NCI-H1105 (cell line): ENCODE measurements at places on chromosomes 12 and 14.

DNA sequence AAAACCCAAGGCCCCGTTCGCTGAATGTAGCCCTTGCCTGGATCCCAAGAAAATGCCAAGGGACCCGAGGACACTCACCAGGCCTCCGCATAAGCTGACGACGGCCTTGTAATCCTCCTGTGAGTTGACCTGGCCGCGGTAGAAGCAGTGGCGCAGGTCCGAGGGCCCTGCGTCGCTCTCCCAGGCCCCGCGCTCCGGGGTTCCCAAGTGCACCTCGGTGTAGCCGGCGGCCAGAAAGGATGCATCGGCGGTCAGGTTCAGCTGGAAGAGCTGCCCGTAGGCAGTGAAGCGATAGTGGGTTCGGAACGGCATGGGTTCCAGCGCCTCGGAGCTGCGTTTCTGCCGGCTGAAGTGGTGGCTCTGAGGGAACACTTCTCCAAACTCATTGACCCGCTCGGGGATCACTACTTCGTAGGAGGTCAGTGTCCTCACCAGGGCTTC lies 1.2 kb downstream of the ADAMTS20 start:
- DNase-seq, result no peak

- no peak for DNase-seq
These were observed 710 bp upstream of the FOS start for GRCh38 chr14:75277815-75278421.

GRCh38 chr12:115964626-115965025 lies 312.9 kb downstream of the MED13L start:
- DNase-seq, result no peak

- no peak for DNase-seq
These were observed 23.6 kb upstream of the ATF1 start for GRCh38 chr12:50740307-50740706.

DNA sequence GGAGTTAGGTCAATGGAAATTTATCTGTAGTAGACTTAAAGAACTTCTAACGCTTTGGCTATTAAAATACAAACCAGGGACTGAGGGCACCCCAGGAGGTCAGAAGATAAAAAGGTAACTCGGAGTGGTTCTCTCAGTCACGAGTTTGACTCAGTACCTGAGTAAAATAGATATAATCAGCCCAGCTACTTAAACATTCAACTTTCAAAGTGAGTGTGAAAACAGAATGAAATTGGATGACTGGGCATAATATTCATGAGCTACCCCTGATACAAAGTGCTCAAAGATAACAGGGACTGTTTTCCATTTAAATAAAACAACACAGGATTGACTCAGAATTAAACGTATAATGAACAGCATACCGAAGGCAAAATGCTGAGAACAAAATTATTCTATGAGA lies 75.0 kb downstream of the FOXN3 start:
- DNase-seq, result no peak

DNA sequence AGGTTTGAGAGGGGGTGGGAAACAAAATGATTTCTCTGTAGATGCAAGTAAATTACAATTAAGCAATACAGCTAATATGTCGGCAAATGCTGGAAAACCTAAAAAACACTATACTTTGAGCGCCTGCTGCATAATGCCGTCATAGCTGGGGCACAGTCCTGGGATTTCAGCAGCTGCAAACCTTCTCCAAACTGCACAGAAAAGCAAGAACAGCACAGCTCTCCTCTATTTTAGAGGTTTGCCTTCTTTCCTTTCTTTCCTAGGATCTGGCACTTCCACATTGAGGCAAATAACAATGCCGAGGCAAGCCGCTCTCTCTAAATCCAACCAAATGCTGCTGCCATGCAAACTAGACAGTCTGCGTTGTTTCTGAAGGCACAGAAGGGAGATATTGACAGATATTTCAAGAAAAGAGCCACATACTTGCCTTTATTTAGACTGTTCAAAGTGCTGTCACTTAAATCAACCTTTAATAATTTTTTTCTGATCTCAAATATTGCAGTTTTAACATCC lies 287.1 kb upstream of the G2E3 start:
- DNase-seq, result no peak

- no peak for DNase-seq
These were observed 803 bp downstream of the STK38L start for GRCh38 chr12:27244689-27245488.

DNA sequence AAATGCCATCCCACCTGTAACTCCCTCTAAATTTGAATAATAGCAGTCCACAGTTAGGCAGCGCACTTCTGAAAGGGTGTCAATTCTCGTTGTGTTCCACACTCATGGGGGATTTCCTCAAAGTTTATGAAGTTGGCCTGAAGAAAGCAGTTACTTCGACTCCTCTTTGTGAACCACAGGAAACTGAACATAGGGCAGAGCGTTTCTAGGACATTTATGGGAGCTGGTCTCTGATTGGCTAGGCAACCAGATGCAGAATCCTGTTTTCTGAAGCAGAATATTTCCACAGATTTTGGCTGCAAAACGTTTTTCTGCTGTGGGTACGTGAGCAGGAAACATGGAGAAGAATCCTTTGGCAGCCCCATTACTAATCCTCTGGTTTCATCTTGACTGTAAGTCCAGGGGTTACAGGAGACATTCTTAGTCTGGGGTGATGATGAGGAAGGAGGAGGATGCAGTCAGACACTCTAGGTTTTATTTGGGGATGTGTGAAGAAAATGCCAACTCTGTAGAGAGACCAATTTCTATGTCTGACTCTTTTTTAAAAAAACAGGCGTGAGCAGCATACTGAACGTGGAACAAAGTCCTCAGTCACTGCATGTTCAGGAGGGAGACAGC lies 431.5 kb upstream of the OR4E1 start:
- DNase-seq, result no peak

DNA sequence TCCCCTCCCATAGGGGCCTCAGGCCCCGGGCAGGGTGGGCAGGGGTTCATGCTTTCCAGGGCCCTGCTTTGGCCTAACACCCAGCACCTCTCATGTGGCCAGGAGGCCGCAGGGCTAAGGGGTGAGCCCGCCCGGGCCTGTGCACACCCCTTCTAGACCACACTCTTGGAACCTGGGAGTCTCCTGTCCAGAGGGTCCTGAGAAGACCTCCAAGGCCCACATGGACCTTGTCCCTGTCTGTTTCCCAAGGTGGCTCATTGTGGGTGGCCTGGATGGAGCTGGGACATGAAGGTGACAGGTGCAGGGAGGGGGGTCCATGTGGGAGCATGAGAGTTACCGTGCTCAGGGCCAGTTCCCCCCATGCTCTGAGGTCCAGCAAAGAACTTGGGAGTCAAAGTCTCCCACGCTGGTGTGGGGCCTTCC lies 11.6 kb downstream of the DLK1 start:
- DNase-seq, result no peak

GRCh38 chr12:27343255-27344000 lies 10.8 kb downstream of the BMAL2 start:
- DNase-seq, result no peak

GRCh38 chr12:64080319-64081007 lies 141.6 kb downstream of the KICS2 start:
- DNase-seq, result peak; percentile 2

GRCh38 chr14:25431211-25432076 lies 381.5 kb upstream of the STXBP6 start:
- no peak for DNase-seq

DNA sequence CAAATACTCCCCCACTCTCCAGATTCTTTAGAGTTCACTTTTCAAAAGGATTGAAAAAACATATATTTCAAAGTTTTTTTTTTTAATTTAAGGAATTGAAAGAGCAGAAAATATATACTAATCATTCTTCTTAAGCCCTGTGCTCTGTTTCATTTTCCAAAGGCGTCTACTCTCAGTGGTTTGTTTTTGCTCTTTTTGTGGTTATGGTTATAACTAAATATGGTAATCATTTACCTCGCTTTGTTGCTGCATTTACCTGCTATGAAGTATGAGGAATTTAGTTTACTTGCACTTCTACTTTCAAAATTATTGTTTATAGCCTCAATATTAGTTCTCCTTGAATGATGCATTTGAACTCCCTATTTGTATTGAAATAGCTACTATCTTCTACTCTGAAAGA lies 55.9 kb upstream of the LRRK2 start:
- DNase-seq, result no peak

GRCh38 chr14:93936245-93936644 lies 9.1 kb downstream of the FAM181A start:
- peak; percentile 16 for DNase-seq

GRCh38 chr12:110546339-110546738 lies 36.8 kb downstream of the PPTC7 start:
- DNase-seq, result no peak

- peak; percentile 13 for DNase-seq
These were observed 63.6 kb downstream of the CHST11 start for GRCh38 chr12:104520242-104520900.

DNA sequence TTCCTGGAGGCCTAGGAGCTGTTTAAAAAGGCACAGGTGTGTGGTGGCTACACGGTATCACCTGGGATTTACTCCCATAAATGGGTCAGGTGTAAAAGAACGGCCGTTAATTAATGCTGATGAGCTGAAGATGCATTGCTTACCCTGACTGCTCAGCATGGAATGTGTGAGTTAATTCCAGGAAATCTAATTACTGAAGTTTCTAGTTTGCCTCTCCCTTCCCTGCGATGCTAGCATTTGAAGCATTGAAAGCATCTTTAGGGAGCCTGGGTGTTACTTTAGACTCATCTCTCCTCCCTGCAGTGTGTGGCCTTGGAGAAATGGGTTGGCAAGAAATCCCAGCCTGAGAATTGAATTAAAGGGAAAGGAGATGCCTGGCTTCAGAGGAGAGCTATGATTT lies 415.9 kb downstream of the FUT8 start:
- DNase-seq, result no peak

DNA sequence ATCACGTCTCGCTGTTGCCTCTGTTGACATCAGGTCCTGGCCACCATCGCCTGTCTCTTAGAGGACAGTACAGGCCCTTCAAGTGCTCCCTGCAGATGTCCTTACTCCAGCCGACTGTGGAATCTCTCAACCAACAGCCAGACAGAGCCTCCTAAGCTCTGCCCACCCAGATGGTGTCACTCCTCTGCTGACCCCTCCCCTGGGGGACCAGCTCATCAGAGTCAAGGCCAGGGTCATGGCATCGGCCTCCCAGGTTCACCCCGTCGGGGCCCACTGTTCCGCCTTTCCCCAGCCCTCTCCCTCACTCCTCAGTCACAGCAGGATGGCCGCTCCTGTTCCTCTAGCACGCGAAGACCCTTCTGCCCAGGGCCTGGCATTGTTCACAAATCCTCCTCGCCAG lies 157.3 kb upstream of the TMEM132C start:
- no peak for DNase-seq
